ENCODE measurements at places on chromosomes 7 and 10. TPM values are rescaled to one million over a fixed set of nuclear protein-coding genes. Genes with fewer than 3 reads are reported as not detected.

BAIAP2L1 gene
- not detected for total RNA-seq

SPDYE11 gene
- not detected for total RNA-seq

TEX47 gene
- not detected for total RNA-seq

SYCE1 gene
- not detected for total RNA-seq

UNCX gene
- not detected for total RNA-seq

ZNF138 gene
- total RNA-seq, result 4.6 TPM

TPST1 gene
- total RNA-seq, result 37.7 TPM

LZTS2 gene
- total RNA-seq, result 58.7 TPM

GAD2 gene
- total RNA-seq, result not detected

VPS37D gene
- total RNA-seq, result 2.9 TPM

TRIP6 gene
- total RNA-seq, result 42.9 TPM

IL6 gene
- total RNA-seq, result 16.3 TPM

PRRT4 gene
- total RNA-seq, result 0.32 TPM

GFRA1 gene
- 1.8 TPM for total RNA-seq

MYOZ1 gene
- not detected for total RNA-seq

ACSL5 gene
- total RNA-seq, result 1.3 TPM

CCDC136 gene
- 1.6 TPM for total RNA-seq

SPDYE6 gene
- total RNA-seq, result not detected

CYP26A1 gene
- total RNA-seq, result not detected

CFAP43 gene
- under 0.01 TPM for total RNA-seq

TBATA gene
- not detected for total RNA-seq

PTPRN2 gene
- 0.32 TPM for total RNA-seq

SORBS1 gene
- total RNA-seq, result 0.32 TPM

ADRA2A gene
- total RNA-seq, result not detected

EBF3 gene
- total RNA-seq, result 0.15 TPM

SLC25A28 gene
- 30.7 TPM for total RNA-seq

TMEM225B gene
- total RNA-seq, result under 0.01 TPM

CNPY1 gene
- not detected for total RNA-seq

ATRNL1 gene
- total RNA-seq, result under 0.01 TPM

HIBADH gene
- total RNA-seq, result 63.4 TPM

STEAP1B gene
- 124 TPM for total RNA-seq

OR6B1 gene
- not detected for total RNA-seq

LUC7L2 gene
- total RNA-seq, result 31.5 TPM

LRWD1 gene
- total RNA-seq, result 33.8 TPM

NUTM2B gene
- 0.15 TPM for total RNA-seq

SLC18A2 gene
- not detected for total RNA-seq

MRLN gene
- total RNA-seq, result not detected

NHLRC2 gene
- total RNA-seq, result 9.0 TPM

NME8 gene
- not detected for total RNA-seq

CYP17A1 gene
- total RNA-seq, result not detected

SHTN1 gene
- total RNA-seq, result 4.2 TPM

TNKS2 gene
- 58.1 TPM for total RNA-seq

SPDYE8 gene
- not detected for total RNA-seq

ADRB1 gene
- total RNA-seq, result under 0.01 TPM

GOLGA7B gene
- total RNA-seq, result not detected

ZNF117 gene
- 6.5 TPM for total RNA-seq

GIMAP1 gene
- total RNA-seq, result 20.5 TPM

CYP3A4 gene
- total RNA-seq, result not detected

MPP7 gene
- 0.30 TPM for total RNA-seq

C10orf67 gene
- total RNA-seq, result under 0.01 TPM

SLC18A3 gene
- not detected for total RNA-seq

Data from epithelial cell of umbilical artery (primary cell).